ENCODE measurements at places on chromosomes 3 and 15. TPM values are rescaled to one million over a fixed set of nuclear protein-coding genes. Genes with fewer than 3 reads are reported as not detected.

DNA sequence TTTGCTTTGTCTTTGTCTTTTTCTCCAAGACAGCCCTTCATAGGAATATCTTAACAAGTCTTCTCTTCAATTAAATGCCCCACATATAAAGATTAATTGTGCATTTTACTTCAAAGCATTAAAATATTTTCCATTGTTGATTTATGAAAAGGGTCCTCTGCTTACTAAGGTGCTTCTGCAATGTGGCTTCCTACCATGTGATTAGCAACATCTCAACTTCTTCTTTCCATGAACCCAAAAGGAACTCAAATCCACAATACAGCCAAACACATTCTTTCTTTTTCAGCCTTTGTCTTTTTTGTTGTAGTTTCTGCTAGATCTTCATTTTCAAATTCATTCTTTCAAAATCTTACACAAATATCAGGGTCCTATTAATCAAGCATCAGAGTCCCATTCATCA is 309.2 kb downstream of the NSUN3 start:
- no peaks in the 10 kb centered on the region for H3K4me1 ChIP-seq
- no peak overlapping the region for H3K27ac ChIP-seq
- no peaks in the 10 kb centered on the region for H3K27me3 ChIP-seq
- no peak overlapping the region for H3K4me3 ChIP-seq

Gene TAMM41
- total RNA-seq, result 28.5 TPM

DNA sequence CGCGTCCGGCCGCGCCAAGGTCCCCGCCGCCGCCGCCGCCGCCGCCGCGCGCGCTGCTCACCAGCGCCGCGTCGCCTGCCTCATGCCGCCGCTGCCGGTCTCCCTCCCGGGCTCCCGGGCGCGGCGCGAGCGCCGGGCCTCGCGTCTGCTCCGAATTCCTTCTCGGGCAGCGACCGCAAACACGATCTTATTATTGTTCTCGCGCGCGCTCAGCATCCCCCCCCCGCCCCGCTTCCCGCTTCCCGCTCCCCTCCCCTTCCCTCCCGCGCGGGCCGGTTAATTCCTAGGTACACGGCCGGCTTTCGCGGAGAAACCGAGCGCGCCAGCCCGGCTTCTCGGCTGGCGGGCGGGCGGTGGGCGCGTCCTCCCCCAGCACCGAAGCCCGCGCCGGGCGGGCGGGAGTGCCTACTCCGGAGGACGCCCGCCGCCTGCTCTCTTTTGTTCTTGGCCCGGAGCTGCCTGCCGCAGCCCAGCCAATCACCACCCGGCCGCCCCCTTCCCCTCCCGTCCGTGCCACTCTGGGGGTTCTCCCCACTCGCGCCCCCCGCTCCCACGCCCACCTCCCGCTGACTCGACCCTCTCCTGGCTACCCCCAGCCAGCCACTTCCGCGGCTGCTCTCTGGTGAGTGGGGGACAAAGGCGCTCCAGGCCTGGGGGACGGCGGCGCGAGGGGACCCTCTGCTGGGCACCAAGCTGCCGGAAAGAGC is at the start of gene HDGFL3:
Gene HDGFL3, minus strand, starts transcription at position 164 of the 707 bp plus-strand sequence. CDS start 409 bp downstream, outside the sequence.
- H3K27me3 ChIP-seq, result peaks cover 5% of the 10 kb centered on the region
- peak; percentile 71 for DNase-seq
- peak within 1 kb of the TSS; percentile 85 for H3K27ac ChIP-seq
- H3K4me3 ChIP-seq, result peak within 1 kb of the TSS; percentile 86

GRCh38 chr3:31421314-31422048 is 111.2 kb upstream of the STT3B start:
- no peaks in the 10 kb centered on the region for H3K36me3 ChIP-seq
- H3K27ac ChIP-seq, result no peak overlapping the region
- H3K27me3 ChIP-seq, result no peaks in the 10 kb centered on the region
- DNase-seq, result no peak
- no peak overlapping the region for H3K4me3 ChIP-seq

DNA sequence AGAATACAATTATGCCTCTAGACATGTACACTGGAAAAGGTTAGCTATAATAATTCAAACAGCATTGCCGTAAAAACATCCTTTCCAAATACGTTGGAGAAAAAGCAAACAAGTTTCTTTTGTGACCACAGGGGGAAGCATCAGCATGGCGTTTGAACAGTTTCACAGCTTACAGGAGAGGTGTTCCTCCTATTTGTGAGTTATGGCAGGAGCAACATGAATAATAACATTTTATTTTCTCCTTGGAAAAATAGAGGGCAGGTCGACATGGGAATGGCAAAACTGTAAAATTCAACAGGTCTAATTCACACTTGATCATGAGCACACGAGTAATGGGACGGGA is 39.7 kb upstream of the GADL1 start:
- no peak overlapping the region for H3K4me3 ChIP-seq
- no peaks in the 10 kb centered on the region for H3K36me3 ChIP-seq
- no peaks in the 10 kb centered on the region for H3K4me1 ChIP-seq
- H3K27me3 ChIP-seq, result no peaks in the 10 kb centered on the region

Gene HCN4
- total RNA-seq, result 0.07 TPM

GRCh38 chr15:79370716-79371115 is 59.8 kb downstream of the TMED3 start:
- no peaks in the 10 kb centered on the region for H3K4me1 ChIP-seq
- no peak overlapping the region for H3K4me3 ChIP-seq
- no peak overlapping the region for H3K27ac ChIP-seq
- no peak for DNase-seq
- no peaks in the 10 kb centered on the region for H3K36me3 ChIP-seq

Measured in A673 (cell line).